ENCODE measurements at places on chromosomes 16 and 17.
A peak's percentile ranks its signal among the peaks of the same experiment; 100 is the strongest.

GRCh38 chr17:31544186-31544585, 152.7 kb downstream of the RAB11FIP4 start:
- DNase-seq = no peak

- peak; percentile 50 for DNase-seq
Observed at GRCh38 chr17:1390432-1391367, 9.3 kb downstream of the YWHAE start.

- no peak for DNase-seq
Observed at GRCh38 chr17:36055921-36056520, 8.1 kb upstream of the CCL18 start.

GRCh38 chr17:73773702-73774101, 129.5 kb upstream of the SDK2 start:
- DNase-seq = no peak

DNA sequence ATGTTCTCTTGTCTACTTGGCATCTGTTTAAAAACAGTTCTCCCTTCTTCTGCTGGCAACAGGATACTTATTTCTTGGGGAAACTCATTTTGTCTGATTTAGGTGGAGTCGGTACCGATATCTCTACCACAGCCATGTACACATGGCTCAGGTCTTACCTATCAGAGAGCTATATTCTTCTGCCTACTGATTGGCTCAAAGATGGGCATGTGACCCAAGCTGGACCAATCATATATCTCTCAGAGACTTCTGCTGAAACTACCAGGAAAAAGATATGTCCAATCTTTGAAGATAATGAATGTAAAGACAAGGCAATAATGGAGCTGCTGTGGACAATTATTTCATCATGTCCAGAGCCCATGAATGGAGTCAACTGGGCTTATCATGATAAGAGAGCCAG, 21.6 kb upstream of the SHISA9 start:
- DNase-seq = no peak

GRCh38 chr17:63429766-63430165, 16.3 kb downstream of the CYB561 start:
- DNase-seq = no peak

DNA sequence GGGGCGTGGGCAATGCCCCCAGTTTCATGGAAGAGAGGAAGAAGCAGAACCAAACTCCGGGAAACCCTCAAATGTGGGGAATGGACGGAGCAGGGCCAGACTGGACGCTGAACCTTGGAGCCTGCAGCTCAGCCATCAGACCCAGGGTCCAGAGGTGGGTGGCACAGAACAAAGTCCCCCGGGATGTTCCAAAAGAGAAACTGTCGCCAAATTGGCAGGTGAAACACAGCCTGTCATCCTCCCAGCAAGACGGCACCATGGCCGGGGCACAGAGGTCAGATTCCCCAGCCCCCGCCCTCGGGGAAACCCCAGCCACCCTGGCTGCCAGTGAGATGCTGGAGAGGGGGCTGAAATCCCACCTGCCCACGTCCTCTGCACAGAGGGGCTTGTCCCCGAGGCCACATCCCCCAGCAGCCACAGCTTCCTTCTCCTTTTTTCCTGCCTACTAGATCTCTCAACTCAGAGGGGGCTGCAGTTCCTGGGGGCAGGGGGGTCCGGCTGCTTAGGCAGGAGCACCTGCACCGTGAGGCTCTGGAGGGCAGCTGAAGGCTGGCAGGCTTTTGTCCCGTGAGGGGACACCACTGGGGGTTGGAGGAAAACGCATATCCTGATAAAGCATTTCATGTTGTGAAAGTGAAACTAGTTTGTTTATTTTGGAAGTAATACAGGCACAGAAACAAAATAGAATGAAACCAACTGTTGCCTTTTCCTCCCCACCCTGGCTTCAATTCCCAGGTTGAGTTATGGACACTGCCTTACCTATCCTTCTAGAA, 1.2 kb upstream of the SECTM1 start:
- peak; percentile 37 for DNase-seq

DNA sequence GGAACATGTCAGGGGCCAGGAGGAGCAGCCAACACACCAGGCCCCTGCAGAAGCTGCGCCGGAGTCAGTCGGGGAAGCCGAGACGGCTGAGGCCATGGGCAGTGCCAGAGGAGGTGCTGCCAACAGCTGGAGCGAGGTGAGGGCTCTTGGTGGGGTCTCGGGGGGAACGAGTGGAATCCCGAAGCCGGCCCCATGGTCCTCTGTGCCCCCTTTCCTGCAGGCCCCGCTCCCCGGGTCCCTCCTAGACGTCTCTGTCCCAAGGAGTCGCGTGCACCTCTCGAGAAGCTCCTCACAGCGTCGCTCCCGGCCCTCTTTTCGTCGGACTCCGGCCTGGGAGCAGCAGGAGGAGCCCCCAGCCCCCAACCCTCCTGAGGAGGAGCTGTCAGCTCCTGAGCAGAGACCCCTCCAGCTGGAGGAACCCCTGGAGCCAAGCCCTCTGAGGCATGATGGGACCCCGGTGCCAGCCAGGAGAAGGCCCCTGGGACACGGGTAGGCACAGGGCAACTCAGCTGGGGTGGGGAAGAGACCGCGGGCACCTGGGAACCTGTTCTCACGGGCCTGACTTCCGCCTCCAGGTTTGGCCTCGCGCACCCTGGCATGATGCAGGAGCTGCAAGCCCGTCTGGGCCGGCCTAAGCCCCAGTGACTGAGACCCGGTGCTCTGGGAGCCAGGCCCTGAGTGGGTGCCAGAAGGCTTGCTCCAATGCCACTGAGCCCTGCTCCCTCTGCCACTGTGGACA, 3.6 kb downstream of the APOBR start:
- DNase-seq = no peak

DNA sequence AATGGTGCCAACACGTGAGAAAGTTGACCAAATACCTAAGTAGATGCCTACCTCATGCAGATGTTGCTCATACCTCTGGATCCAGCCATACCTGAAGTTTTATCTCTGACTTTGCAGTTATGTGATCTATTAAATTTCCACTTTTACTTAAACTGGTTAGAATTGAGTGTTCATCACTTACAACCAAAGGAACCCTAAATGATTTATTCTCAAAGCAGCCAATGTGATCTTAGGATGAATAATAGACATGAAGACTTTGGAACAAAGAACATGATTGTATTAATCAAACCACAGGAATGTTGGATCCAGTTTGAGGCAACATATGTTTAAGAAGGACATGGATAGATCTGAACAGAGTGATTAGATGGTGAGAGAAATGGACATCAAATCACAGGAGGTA, 68.7 kb downstream of the IRX6 start:
- no peak for DNase-seq

DNA sequence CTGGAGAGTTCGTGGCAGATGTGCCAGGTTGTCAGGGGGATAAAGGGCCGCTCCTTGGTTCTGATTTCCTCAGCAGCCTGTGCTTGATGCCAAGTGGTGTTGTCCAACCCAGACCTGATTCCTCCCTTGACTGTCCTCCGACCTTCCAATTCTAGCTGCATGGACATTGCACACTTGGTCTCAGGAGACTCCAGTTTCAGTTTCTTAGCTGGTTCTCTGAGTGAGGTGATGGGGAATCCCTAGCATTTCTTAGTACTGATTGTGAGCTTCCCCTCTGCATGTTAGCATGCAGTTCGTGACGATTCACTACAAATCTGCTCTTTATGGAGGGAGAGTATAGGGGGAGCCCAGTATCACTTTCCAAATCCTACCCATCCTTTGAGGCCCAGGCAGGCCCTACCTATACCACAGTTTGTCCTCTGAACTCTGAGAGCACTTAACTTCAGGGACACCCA, 12.4 kb upstream of the CCR7 start:
- no peak for DNase-seq

GRCh38 chr17:43360376-43360738, 38.4 kb upstream of the ARL4D start:
- DNase-seq = peak; percentile 84

- no peak for DNase-seq
Observed at GRCh38 chr17:33712120-33712519, 419.0 kb upstream of the ASIC2 start.

DNA sequence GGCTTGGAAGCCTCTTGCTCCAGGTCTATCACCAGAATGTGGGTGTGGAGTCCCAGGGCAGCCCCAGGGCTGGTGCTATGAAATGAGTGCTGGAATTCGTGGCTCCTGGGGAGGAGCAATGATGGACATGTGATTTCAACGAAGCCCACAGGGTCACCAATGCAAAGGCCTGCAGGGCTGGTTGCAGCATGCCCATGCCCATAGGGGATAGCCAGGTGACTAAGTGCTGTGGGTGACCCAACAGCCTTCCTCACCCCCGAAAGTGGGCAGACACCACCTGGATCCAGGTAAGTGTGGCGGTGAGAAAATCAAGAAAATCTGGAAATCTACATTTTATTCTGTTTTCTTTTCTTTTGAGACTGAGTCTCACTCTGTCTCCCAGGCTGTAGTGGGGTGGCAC, 87.5 kb upstream of the GPRC5B start:
- DNase-seq = no peak

DNA sequence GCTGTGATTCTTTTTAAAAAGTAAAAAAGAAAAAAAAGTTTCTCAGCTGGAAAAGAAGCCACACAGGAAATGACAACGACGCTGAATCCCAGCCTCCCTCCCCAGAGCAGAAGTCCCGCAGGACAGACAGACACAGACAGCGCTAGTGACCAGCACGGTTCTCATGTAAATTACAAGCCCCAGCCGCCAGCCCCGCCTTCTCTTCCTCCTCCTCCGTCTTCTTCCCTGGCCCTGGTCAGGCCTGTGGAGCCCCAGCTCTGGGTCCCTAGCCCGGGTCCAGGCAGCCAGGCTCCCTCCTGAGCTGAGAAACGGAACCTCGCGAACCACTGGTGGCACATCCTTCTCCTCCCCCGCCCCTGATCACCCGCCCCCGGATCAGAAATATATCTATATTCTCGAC, 7.0 kb upstream of the IL17C start:
- no peak for DNase-seq

GRCh38 chr16:77289331-77289809, 90.2 kb downstream of the SYCE1L start:
- peak; percentile 86 for DNase-seq

DNA sequence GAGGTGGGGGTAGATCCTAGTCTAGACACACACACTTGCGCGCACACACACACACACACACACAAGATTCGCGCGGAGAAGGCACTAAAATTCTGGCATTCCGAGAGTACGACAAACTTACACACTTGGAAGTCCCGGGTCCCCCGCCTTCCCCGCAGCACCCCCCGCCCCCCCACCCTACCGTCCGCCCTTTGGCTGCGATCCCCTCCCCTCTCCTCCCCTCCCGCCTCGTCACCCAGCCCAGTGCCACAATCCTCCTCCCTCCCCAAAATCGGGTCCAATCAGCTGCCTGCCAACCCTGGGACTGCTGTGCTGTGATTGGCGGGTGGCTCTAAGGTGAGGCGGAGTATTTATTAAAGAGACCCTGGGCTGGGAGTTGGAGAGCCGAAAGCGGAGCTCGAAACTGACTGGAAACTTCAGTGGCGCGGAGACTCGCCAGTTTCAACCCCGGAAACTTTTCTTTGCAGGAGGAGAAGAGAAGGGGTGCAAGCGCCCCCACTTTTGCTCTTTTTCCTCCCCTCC, at the start of gene SOX9:
Gene SOX9, plus strand, starts transcription at position 379 of the 522 bp plus-strand sequence. CDS start 372 bp downstream, outside the sequence.
- peak; percentile 92 for DNase-seq

GRCh38 chr16:22326771-22327445, 29.7 kb downstream of the POLR3E start:
- DNase-seq = no peak

GRCh38 chr17:69630056-69630635, 215.6 kb downstream of the MAP2K6 start:
- DNase-seq = no peak

- DNase-seq = no peak
Observed at GRCh38 chr17:57438066-57438731, 181.9 kb downstream of the MSI2 start.

DNA sequence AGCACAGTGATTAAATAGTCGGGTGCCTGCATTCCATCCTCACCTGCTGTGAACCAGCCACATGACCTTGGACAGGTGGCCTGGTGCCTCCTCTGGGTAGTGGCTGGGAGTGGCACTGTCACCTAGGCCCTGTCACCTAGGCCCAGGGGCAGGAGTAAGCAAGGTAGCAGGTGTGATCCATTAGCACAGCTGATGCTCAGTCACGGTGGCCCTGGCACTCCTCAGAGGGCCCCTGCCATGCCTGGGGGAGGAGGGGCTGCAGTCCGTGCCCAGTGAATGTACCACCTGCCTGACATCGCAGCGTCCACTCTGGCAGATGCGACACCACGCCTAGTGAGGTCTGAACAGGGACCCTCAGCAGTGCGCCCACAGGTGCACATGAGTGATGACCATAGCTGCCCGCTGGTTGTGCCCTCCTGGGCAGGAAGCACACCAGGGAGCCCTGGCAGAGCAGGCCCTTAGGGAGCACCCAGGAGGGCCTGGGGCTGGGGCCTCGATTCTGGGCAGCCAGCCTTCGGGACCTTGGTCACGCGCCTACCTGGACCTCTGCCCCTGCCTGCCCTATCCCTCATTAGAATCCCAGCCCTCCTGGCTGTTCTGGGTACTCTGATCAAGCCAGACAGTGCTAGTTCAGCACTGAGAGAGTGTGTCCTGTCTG, 33.1 kb upstream of the CRISPLD2 start:
- no peak for DNase-seq

DNA sequence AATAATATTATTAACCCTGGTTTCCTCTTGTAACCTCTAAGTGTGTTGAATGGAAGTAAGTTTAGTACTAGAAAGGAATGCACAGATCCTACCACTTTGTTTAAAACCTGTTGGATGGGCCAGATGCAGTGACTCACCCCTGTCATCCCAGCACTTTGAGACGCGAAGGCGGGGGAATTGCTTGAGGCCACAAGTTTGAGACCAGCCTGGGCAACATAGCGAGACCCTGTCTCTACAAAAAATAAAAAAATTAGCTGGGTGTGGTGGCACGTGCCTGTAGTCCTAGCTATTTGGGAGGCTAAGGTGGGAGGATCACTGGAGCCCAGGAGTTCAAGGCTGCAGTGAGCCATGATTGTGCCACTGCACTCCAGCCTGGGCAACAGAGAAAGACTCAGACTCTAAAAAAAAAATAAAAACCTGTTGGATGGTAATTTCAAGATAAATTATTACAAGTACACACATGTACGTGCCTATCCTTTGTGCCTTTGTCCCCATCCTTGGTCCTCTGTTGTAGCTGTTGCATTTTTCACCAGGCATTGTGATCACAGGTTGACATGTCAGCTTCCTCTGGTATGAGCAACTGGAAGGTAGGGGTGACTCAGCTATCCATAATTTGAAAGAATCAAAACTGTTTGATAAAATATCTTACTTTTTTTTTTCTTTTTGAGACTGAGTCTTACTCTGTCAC, 30.7 kb upstream of the METTL9 start:
- peak; percentile 37 for DNase-seq

DNA sequence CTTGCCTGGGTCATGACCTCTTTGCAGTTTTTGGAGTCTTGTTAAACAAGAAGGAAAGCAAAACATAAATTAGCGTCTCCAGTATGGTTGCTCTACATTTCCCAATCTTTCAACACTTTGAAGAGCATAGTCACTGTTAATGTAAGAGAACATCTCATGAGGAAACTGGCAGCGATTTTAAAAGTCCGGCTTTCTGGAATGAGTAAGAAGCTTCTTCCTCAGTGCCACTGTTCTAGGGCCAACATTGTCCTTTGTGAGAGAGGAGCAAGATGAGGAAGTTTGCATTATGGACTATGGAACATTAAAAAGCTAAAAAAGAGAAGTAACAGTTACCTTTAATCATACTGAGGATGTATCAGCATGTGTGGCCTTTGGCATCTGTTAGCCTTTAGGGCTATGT, 73.1 kb downstream of the WNT3 start:
- no peak for DNase-seq

GRCh38 chr17:36813957-36814563, 123.2 kb upstream of the LHX1 start:
- DNase-seq = no peak

Data from EH (cell line).